AML-193 (cell line): ENCODE measurements at places on chromosomes 6 and 20.

DNA sequence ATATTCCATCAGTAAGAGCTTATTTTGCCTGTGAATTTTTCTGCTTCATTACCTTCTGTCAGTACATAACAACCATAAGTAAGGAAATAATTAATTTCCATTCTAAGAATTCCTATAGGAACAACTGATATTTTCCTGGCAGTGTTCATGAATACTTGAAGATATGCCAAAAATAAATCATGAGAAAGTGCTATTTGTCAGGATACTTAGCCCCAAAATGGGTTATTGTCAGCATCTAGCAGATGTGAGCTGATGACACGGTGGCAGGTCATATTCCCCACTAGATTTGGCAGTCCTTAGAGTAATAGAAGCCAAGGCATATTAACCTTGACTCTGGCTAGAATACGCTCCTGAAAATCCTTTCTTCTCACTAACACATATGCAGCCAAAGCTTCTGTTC, 43.2 kb upstream of the CRISP1 start:
- no peak for DNase-seq

- DNase-seq = peak; percentile 1
Observed at GRCh38 chr6:148608199-148608951, 138.5 kb upstream of the UST start.

DNA sequence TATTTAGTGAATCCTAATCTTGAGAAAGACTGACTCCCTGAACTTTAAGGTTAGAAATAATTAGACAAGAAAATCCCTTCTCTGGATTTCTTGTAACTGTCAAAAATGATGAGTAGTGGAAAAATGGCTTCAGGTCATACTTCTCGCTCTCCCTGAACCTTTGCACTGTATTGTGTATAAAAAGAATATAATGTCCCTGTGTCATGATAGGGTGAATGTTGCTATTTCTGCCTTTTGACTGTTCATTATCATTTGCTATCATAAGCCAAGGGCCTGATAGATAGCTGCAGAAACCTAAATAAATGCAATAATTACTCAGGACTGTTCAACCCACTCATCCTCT, 39.3 kb downstream of the ALDH8A1 start:
- no peak for DNase-seq

DNA sequence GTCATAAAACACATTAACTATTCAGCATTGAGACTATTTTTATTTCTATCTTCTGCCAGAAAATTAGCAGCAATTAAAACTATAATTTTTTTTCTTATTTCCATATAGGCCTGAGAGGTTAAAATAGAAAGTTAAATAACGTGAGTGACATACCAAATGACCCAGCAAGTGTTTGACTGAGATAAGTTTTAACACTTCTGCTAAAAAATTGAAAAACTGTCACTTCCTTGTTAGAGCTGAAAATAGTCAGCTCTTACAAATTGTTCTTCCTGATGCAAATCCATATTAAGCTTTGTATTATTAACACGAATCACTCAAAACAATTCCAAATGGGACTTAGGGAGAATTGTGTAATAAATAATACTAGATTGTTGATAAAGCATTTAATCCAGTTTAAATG, 26.5 kb upstream of the STX11 start:
- peak; percentile 50 for DNase-seq

- DNase-seq = no peak
Observed at GRCh38 chr20:8662433-8662954, 406.4 kb upstream of the PLCB4 start.

- no peak for DNase-seq
Observed at GRCh38 chr20:55530763-55531162, 474.6 kb downstream of the CBLN4 start.

GRCh38 chr6:119171864-119172588, 93.6 kb upstream of the FAM184A start:
- DNase-seq = no peak

DNA sequence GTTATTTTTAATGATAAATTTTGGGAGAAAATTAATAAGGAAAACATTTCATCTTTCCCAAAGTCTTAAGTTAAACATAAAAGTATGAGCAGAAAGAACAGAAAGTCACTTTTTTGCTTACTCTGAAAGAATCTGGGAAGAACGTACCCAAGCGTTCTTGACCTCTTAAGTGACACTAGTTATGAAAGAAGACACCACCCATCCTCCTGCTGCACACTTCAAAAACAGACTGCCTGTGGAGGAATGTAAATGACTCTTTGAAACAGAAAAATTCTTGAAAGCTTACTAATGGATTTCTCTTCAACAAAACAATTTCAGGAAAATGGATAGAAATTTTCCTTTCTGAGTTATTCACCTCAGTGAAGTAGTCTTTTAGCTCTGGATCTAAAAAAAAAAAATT, 227.7 kb downstream of the MEI4 start:
- no peak for DNase-seq

DNA sequence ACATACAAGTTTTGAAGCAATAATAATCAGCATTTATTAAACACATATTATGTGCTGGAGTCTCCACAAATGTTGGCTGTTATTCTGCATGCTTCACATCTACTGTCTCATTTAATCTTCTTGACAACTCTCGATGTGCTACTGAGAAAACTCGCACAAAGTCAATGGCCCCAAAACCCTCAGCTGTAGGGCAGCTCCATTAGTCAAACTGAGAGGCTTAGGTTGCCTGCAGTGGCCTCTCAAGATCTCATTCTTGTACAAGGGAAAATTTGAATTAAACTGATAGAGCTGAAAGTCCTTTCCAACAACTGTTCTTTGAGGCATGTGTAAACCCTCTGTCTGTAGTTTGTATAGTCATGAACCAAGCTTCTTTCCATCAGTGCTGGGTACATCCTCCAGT, 49.8 kb downstream of the MBOAT1 start:
- no peak for DNase-seq

GRCh38 chr6:47780510-47781356, 1.1 kb upstream of the OPN5 start:
- DNase-seq = peak; percentile 68

DNA sequence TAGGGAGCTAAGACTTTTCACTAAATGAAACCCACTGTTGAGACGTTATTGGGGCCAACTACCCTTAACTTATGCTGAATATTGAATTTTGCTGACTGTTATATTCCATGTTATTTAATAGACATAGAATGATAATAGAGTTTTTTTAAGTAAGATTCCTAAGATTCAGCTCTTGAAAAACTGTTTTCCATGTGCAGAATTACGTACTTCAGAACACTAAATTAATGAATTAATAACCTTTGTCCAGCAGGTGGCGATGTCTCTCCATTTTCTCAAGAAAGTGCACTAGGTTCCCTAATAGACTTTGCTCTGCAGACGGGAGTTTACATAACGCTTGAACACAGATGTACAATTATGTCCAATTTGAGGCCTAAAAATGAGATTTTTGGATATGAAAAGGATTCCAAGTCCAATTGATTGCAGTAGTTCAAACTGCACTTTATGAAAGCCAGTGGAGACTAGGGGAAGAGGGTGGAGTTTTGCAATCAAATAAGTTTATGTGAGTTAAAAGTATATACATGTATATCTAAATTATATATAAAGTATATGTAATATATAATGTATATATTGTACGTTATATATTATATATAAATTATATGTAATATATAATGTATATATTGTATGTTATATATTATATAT, 282.1 kb downstream of the UST start:
- peak; percentile 91 for DNase-seq

DNA sequence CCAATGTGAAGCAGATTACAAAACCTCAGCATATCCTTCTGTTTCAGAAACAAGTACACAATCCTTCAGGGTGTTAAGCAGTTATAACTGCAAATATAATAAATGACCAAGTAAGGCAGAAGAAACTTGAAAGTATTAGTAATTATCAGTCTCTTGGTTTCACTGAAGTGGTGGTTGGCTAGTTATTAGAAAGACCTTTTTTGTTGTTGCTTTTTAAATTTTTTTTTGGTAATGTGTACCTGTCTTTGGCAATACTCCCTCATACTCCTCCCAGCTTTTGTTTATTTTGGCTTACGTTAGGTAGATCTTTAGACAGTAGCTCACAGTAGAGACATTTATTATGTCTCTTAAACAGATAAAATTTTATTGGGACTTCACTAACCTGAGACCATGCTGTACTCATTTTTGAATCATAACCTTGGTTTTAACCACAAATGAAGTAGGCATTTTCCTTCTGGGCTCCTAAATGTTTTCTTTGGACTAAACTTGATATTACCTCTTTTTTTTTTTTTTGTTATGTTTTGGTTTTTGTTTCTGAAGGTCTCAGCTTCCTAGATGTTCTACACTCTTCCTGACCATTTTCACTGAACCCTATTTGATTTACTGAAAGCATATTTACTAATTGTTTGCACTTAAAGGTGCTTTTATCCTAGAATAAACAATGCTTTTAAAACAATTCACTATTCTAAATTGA, 6.4 kb downstream of the CD2AP start:
- DNase-seq = no peak

- no peak for DNase-seq
Observed at GRCh38 chr6:131685266-131685780, 15.9 kb downstream of the OR2A4 start.

- no peak for DNase-seq
Observed at GRCh38 chr20:49452011-49452482, 30.4 kb downstream of the KCNB1 start.

- no peak for DNase-seq
Observed at GRCh38 chr6:80548532-80548931, 442.1 kb downstream of the BCKDHB start.

GRCh38 chr6:28212510-28213212, 12.4 kb upstream of the ZSCAN9 start:
- DNase-seq = peak; percentile 81

DNA sequence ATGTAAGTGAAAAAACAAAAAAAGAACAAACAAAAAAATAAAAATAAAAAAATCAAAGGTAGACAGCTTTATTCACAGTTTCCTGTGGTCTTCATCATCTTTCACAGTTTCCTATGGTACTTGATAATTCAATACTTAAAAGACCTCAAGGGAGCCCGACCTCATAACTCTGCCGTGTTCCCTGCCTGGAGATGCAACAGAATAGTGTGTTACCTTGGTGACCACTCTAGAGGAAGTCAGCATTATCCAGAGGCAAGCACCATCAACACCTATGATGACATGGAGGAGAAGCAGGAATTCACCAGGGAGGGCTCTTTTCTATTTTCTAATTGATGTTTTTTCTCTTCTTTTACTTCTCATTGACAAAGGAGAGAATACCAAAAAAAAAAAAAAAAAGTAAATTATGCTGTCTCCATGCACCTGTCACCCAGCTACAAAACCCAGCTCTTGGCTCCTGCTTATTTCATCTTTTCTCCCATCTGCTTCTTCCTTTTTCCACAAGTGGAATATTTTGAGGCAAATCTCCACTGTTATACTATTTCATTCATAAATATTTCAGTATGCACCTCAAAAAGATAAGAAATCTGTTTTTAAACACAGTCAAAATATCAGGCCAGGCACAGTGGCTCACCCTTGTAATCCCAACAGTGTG, 95.8 kb upstream of the STXBP5 start:
- DNase-seq = no peak

DNA sequence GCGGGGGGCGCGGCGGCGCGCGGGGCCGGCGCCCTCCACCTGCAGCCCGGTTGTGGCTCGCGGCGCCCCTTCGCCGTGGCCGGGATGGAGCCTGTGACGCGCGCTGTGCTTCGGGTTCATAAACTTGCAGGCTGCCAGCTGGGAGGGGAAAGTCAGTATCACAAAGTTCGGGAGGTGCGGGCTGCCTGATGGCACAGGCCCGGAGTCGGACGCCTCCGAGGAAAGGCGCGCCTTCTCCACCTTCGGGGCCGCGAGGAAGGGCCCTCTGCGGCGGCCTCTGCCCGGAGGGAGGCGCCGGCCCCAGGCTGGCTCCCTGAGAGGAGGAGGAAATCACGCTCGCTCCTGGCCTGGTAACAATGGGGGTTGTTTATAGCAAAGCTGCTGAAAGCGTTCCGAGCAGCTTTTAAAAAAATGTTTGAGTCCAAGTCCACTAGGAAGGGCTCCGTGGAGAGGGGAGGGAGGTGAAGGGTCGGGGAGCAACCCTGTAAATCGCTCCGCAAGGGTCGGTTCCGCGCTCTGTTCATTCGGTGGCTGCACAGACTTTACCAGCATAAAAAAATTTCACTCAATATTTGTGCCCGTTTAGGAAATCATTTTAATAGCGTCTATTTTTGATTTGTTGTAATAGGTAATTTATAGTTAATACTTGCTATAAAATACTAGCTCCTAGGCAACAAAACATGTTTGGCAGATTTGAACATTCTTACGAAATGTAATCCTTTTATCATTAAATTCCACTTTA, 1.0 kb downstream of the AFDN start:
- DNase-seq = no peak

- DNase-seq = no peak
Observed at GRCh38 chr6:7246401-7247178, 66.4 kb downstream of the SSR1 start.

- DNase-seq = no peak
Observed at GRCh38 chr20:61436667-61437279, 184.7 kb downstream of the CDH4 start.

DNA sequence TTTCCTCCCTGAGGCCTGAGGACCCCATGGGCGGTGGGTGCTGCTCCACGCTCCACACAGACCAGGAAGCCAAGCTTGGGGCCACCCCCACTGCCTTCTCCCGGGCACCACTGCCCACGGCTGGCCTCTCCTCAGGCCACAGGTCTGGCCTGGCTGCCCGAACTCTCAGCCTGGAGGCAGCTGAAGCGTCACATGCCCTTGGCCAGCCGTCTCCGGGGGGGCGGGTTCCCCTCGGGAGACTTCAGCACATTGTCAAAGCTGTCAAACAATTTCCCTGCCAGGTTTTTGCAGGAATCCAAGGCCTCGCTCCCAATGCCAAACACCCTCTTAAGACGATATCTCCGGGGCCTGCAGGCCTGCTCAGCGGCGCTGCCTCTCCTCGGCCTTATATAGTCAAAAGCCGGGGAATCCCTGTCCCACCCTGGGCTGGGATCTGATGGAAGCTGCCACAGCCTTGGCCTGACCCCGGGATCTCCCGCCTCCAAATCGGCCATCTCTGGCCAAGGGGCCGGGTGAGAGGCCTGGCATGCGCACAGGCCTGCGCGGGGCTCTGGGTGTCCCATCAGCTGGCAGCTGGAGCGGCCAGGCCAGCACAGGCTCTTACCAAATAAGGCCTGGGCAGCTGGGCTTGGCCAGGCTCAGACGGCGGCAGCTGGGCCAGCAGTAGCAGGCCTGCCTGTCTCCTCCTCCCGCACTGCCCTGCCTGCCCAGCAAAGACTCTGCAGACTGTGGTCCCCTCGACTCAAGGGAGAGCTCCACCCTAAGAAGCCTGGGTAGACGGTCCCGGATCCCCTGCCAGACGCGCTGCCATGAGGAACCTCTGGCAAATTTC, 49.7 kb downstream of the RBM38 start:
- no peak for DNase-seq
